Heart right ventricle (tissue), 16 donors: ENCODE measurements at places on chromosomes 1 and 21.

- H3K4me1 ChIP-seq: no peaks in the 10 kb centered on the region
- H3K4me3 ChIP-seq: no peak overlapping the region
- no peaks in the 10 kb centered on the region for H3K27me3 ChIP-seq
These were observed 179.7 kb downstream of the TNFSF18 start for GRCh38 chr1:172870901-172871606.

- no peaks in the 10 kb centered on the region for H3K27me3 ChIP-seq
- H3K4me3 ChIP-seq: no peak overlapping the region
- no peaks in the 10 kb centered on the region for H3K4me1 ChIP-seq
- H3K36me3 ChIP-seq: no peaks in the 10 kb centered on the region
These were observed 39.6 kb upstream of the LPGAT1 start for GRCh38 chr1:211870156-211870555.

DNA sequence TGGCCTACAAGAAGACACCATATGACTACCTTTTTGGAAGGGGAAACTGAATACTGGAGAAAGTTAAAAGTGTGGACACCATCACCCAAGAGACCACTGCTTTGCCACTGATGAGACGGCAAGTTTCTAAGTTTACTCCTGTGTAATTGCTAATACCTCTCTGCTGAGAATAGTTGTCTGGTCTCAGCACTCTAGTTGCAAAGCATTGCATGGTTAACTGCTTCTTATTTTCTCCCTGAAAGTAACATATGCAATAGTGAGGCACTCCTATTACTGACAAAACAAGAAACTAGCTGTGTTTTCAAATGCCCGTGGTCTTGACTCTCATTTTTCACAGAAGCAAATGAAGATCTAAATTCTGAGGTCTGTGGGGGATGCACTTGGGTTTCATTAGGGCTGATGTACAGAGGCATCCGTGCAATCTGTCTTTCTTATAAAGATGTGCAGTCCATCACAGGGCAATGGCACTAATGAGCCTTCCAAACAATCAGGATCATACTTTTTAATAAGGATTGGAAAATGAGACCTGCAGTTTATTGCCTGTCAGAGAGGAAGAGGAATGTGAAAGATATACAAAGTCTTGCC, 62.9 kb downstream of the IFI44 start:
- no peak overlapping the region for H3K4me3 ChIP-seq
- H3K27ac ChIP-seq: no peak overlapping the region
- no peaks in the 10 kb centered on the region for H3K36me3 ChIP-seq
- H3K4me1 ChIP-seq: no peaks in the 10 kb centered on the region
- no peaks in the 10 kb centered on the region for H3K27me3 ChIP-seq
- DNase-seq: no peak

DNA sequence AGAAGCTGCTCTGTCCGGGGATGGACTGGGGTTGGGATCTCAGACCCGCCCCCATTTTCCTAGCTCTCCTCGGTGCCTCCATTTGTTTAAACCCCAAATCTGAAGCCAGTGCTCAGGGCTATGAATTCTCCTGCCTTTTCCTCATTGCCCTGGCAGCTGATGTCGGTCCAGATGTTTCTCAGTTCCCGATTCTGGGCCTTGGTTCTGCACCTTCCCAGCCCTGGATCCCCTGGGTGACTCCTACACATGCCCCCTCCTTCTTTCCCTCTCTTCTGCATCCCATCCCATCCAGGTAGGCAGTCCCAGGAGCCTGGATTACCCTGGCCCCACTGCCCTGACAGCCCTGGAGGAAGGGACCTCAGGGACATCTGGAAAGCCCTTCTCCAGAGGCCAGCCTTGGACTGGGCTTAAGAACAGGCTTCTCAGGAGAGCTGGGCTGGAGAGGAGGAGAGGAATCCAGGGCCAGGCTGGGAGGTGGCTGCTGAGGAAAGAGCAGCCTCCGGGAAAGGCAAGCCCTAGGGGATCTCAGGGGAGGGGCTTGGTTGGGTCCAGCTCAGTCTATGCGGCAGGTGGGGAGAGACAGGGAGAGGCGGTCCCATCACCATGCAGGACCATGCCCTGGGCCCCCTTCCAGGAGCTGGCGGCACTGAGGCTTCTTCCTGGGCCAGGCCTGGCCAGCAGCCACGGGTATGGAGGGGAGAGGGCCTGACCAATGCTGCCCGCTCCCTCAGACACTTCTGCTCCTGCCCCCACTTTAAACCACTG, 6.8 kb upstream of the EPS8L3 start:
- H3K36me3 ChIP-seq: no peaks in the 10 kb centered on the region
- H3K4me3 ChIP-seq: no peak overlapping the region
- H3K27me3 ChIP-seq: no peaks in the 10 kb centered on the region

DNA sequence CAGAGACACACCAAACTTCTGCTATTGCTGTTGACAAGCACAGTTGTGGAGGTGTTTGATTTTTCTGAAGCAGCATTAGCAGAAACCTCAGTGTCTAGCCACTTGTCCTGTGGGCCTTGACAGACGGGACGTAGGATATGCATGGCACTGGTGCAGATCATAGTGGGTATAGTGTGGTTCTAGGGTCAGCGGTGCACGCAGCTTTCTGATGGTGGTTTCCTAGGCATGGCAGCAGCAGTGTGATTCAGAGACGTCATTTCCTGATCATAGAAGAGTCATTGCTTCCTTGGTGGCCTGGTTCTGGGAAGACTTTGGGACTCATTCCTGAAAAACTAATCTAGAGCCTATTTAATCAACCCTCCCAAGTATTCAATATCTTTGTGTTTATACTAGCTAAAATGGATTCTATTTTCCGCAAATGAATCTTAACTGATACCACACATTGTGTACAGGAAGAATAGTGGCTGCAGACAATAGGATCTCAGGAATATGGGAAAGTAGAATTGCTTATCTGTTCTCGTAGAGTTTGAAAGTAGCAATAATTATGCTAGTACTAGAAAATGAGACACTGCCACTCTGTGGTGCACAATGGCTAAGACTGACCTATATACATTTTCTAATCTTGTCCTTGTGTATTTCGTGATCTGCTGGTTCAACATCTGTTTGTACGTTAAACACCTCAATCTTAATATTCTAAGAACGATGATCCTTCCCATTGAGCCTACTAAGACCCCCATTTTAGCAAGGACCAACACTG, 2.8 kb upstream of the USP1 start:
- no peak overlapping the region for H3K27ac ChIP-seq
- H3K4me1 ChIP-seq: peaks cover 19% of the 10 kb centered on the region

DNA sequence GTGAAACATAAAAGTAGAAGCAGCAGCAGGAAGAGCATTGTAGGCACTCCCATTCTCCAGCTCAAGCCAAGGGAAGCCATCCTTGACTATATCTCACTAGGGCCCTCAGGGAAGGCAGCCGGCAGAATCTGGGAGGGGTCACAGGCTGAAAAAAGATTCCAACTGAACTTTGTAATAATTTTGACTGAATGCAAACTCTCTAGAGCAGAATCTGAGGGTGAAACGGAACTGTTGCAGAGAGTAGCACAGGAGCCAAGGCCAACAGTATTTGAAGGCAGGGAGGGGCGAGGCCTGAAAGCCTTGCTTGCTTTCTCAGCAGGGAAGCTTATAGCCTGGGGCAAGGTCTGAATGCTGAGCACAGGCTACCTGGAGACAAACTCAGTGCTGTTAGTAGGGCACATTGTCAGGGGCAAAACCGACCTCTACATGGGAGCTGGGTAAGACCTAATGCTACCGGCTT, 180.6 kb downstream of the COL24A1 start:
- H3K27ac ChIP-seq: no peak overlapping the region
- H3K27me3 ChIP-seq: no peaks in the 10 kb centered on the region
- DNase-seq: no peak
- H3K4me3 ChIP-seq: no peak overlapping the region

DNA sequence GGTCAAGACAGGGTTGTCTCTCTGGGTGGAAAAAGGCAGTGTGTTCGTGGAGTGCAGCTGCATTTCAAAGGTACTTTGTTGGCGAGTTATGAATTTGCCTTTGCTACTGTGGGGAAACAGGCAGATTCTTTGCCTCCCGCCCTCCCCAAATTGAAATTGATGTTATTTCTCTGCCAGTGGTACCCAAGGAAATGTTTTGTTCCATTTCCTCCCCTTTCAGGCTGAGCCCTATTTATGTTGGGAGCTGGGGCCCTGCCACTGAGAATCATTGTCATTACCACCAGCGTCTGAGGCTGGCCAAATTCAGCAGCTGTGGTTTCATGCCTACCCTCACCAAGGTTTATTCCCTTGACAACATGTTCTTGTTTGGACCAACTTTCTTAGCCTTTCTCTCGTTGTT, 48.5 kb upstream of the OLIG2 start:
- no peaks in the 10 kb centered on the region for H3K4me1 ChIP-seq
- H3K27me3 ChIP-seq: no peaks in the 10 kb centered on the region
- no peak overlapping the region for H3K27ac ChIP-seq
- no peak overlapping the region for H3K4me3 ChIP-seq

- DNase-seq: no peak
- no peaks in the 10 kb centered on the region for H3K4me1 ChIP-seq
- H3K27ac ChIP-seq: no peak overlapping the region
- H3K4me3 ChIP-seq: no peak overlapping the region
These were observed 33.0 kb upstream of the IVNS1ABP start for GRCh38 chr1:185350027-185350442.

GRCh38 chr1:201378804-201379203, 1.3 kb upstream of the TNNT2 start:
- H3K27ac ChIP-seq: peak overlapping the region; percentile 92
- no peaks in the 10 kb centered on the region for H3K27me3 ChIP-seq
- no peak overlapping the region for H3K4me3 ChIP-seq
- H3K36me3 ChIP-seq: no peaks in the 10 kb centered on the region

- no peaks in the 10 kb centered on the region for H3K36me3 ChIP-seq
- peaks cover 27% of the 10 kb centered on the region for H3K27me3 ChIP-seq
- H3K4me3 ChIP-seq: no peak overlapping the region
- no peak overlapping the region for H3K27ac ChIP-seq
- no peaks in the 10 kb centered on the region for H3K4me1 ChIP-seq
These were observed 299.6 kb downstream of the NPHP4 start for GRCh38 chr1:5692664-5693063.

- H3K4me3 ChIP-seq: no peak overlapping the region
- H3K27me3 ChIP-seq: no peaks in the 10 kb centered on the region
- H3K27ac ChIP-seq: peak overlapping the region; percentile 80
- no peak for DNase-seq
- H3K36me3 ChIP-seq: no peaks in the 10 kb centered on the region
- H3K4me1 ChIP-seq: peaks cover 21% of the 10 kb centered on the region
These were observed 223.0 kb downstream of the PBX1 start for GRCh38 chr1:164781972-164782371.

GRCh38 chr1:179881642-179882252, 338 bp upstream of the TOR1AIP1 start:
- H3K27me3 ChIP-seq: no peaks in the 10 kb centered on the region
- H3K27ac ChIP-seq: peak overlapping the region; percentile 95
- DNase-seq: peak; percentile 92
- H3K4me1 ChIP-seq: peaks cover 57% of the 10 kb centered on the region

DNA sequence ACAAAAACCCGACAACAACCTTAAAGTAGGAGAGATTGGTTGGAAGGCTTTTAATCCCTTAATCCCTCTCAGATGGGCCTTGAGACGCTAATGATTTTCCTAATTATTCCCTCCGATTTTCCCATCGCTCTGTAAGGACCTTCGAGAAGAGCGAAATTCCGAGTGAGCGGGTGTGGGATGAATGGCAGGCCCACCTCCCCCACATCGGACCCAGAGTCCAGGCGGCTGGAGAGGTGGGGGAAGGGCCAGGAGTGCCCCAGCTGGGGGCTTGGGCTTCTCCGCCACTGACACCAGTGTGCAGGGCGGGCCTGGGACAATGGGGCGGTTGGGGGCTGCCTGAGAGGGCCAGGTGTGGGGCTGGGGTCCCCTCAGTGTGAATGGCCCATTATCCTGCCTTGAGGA, 23.4 kb downstream of the RHBG start:
- peaks cover 49% of the 10 kb centered on the region for H3K27me3 ChIP-seq
- H3K4me3 ChIP-seq: no peak overlapping the region
- H3K4me1 ChIP-seq: no peaks in the 10 kb centered on the region

DNA sequence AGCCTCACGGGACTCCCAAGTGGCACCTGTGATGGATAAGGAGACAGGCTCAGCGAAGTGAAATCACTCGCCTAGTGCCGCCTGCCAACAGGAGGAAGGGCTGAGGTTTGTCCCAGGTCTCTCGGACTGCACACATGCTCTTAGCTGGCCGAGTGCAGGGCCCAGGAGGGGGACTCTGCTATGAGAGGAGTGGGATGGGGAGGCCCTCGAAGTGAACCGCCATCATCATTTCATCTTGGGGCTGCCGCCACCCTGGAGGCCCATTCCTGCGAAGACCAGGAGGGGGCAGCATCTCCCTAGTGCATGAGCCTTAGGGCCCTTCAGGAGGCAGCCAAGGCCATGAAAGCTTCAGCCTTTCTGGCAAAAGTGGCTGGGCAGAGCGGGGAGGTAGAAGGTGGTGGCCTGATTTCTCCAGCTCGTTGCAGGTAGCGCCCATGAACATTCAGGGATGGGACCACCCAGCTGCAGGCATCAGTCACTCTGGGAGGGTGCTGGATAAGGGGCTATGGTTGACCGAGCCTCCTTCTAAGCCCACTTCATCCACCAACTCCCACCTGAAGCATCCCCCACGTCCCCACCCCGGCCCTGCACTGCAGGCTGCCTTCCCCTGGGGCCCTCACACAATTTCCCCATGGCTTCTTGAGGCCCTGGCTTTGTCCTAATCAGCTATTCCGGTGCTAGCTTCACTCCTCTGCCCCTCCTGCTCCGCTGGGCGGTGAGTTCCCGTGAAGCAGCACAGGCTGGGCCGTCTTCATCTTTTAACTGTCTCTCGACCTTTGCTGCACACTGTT, 17.2 kb upstream of the RASSF5 start:
- peaks cover 11% of the 10 kb centered on the region for H3K4me1 ChIP-seq
- no peaks in the 10 kb centered on the region for H3K27me3 ChIP-seq
- H3K36me3 ChIP-seq: no peaks in the 10 kb centered on the region
- no peak overlapping the region for H3K27ac ChIP-seq

- H3K27ac ChIP-seq: peak overlapping the region; percentile 73
- no peak overlapping the region for H3K4me3 ChIP-seq
- H3K4me1 ChIP-seq: peaks cover 8% of the 10 kb centered on the region
- no peaks in the 10 kb centered on the region for H3K36me3 ChIP-seq
These were observed 48.4 kb downstream of the B3GALT5 start for GRCh38 chr21:39661121-39661520.

GRCh38 chr21:44050276-44050675, 38.2 kb downstream of the TRAPPC10 start:
- H3K36me3 ChIP-seq: peaks cover 37% of the 10 kb centered on the region
- no peaks in the 10 kb centered on the region for H3K27me3 ChIP-seq
- DNase-seq: no peak
- H3K4me1 ChIP-seq: peaks cover 39% of the 10 kb centered on the region

DNA sequence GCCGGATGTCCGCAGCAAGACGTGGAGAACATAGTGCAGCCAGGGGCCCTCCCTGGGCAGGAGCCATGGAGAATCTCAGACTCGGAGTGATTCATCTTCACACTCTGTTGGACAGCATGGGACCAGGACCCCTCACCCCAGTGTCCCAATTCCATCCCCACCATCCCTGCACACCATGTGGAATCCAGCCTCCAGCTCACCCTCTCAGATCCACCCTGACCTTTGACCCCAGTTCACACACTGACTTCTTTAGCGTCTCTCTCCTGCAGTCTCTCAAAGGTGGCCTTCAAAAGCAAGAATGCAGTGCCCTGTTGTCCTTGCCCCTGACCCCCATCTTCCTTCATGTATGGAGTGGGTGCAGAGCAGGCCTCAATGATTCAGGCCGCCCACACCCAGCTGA, 2.1 kb upstream of the TNNI1 start:
- H3K27ac ChIP-seq: no peak overlapping the region
- no peak for DNase-seq
- H3K4me1 ChIP-seq: no peaks in the 10 kb centered on the region
- H3K4me3 ChIP-seq: no peak overlapping the region
